Posterior cingulate gyrus (tissue), 11 donors: ENCODE measurements at places on chromosomes 12 and 14.

DNA sequence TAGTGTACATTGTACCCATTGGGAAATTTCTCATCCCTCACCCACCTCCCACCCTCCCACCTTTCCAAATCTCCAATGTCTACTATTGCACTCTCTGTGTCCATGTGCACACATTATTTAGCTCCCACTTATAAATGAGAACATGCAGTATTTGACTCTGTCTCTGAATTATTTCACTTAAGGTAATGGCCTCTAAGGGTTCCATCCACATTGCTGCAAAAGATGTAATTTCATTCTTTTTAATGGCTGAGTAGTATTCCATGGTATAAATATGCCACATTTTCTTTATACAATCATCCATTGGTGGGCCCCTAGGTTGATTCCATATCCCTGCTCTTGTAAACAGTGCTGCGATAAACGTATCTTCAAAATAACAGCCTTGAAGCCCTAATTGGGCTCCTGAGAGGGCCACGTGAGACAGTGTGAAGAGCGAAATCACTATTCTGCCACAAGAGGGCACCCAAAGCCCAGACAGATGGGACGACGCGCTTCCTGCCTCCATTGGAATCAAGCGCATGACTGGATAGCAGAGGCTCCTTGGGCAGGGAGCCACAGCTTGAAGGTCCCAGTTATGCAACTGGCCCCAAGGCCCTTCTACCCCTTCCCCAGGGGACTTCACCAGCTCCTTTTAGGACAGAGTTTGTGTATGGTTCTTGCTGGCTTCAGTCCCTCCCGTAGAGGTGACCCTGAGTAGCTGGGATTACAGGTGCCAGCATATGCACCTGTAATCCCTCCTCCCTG, 21.3 kb upstream of the CD27 start:
- peak; percentile 79 for DNase-seq

DNA sequence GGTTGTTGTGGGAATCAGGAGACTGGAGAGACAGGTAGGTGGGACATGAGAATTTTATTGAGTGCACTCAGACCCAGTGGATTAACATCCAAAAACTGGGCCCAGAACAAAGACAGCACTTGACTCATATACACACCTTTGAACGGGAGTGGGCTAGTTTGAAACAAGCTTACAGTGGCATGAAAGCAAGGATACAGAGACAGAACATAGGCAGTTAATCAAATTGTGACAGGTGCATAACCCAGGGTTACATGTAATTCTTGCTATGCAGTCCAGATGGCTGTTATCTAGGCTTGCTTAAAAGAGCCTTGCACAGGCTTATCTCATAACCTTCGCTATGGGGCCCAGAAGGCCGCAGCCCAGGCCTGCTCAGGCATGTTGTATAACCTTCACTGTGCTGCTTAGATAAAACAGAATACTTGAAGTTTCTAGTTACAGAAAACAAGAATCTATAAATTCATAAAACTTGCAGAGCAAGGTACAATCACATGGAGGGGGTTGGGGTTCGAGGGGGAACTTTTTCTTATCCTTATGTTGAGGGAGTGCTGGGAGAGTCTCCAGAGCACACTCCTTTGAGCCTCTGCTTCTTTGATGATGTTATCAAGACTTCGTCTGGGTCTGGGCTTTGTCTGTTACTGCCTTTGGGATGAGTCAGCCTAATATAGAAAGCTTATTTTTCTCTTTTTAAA, 81.7 kb downstream of the TNFAIP2 start:
- DNase-seq = no peak

DNA sequence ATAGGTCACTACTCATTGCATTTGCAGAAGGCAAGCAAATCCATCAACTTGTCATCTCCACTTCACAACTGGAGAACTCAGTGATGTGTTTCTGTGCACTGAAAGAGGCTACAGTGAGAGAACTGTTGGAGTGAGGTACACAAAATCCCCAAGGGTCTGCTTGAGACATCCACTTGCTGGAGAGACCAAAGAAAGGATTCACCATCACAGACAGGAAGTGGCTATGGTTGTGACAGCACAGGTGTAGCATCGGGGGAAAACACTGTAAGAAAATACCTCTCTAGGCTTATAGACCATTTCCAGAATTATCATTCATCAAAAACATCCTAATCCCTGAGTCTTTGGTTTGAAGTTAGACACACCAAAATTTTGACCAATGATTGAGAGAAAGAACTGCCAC, 201.3 kb upstream of the OR4E1 start:
- no peak for DNase-seq

DNA sequence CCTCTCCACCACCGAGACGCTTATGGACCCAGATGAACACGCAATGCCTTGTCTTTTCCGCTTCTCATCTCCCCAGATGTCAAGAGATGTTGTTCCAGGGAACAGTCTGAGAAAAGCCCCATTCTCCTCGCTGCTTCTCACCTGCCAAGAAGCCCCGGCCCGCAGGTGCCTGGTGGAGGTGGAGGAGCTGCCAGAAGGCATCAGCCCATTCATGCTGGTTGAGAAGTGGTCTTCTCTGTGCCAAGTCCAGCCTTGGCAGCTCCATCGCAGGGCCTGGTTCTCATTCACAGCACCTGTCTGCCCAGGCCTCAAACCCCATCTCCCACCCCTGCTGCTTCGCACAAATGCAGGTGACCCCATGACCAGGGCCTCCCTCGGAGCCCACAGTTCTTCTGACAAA, 42.3 kb upstream of the TMEM263 start:
- DNase-seq = no peak

DNA sequence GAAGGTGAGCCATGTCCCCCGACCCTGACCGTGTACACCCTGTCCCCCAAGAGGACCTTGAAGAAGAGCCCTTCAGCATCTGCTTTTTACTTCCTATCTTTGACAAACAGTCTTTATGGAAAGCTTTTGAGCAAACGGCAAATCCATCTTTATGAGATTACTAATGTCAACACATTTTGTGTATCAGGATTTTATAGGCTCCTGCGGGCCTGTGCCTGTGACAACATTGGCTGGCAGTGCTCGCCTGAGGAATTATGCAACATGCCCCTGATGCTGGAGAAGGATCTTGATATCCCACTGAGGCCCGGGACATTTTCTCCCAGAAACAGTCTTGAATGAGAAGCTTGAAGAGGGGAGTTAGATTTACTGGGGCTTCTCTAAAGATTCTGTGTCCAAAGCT, 416.5 kb downstream of the NRXN3 start:
- DNase-seq = no peak
